Suppressor macrophage (primary cell): ENCODE measurements at places on chromosomes 7 and 10.

GRCh38 chr7:41047789-41048191 is 655.1 kb downstream of the INHBA start:
- DNase-seq, result no peak

GRCh38 chr7:84546403-84546802 is 351.8 kb upstream of the SEMA3A start:
- no peak for DNase-seq

DNA sequence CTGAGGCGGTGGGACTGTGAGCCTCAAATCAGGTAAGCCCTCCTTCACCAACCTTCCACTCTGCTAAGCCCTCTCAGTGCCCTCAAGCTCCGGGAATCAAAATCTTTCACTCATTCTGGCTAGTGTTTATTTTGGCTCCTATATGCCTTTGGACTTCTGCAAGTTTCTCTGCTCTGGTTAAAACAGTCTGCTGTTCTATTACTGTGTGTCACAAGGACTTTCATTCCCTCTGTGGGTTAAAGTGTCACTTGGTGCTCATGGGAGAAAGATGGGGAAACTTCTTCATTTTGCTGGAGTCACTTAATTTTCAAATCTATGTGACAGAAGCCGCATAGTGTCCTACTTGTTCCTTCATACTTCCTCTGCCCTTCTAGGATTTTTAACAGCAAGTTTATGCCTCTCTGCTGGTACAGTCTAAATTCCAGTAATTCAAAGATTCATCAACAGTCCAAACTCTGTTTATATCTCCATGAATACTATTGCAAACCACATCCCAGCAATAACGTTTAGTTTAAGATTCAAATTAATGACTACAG is 61.3 kb downstream of the CD36 start:
- DNase-seq, result peak; percentile 83

DNA sequence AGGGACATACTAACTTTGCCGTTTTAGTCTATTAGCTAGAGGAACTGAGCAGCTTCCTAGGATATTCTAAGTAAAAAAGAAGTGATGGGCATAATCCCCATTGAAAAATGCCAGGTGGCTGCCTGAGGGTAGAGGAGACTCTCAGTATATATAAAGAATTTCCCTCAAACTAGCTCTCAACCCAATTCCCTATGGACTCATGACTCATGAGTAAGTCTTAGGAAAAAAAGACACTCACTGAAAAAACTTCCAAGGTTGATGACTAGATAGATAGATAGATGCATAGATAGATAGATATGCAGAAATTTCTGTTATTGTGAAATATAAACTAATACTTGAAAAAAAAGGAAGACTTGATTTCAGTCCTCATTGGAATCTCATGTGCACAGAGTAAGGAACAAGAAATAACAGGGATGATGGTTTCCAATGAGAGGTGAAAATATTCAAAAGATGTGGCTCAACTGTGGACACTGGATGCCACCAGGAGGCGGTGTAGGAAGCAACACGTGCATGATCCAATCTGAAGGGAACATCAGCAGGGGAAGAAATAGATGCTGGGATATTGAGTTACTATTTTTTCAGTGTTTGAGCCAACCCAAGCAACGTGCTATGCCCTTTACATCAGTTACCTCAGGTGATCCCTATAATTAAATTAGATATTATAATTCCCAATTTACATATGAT is 711.0 kb upstream of the LRRTM3 start:
- no peak for DNase-seq
